ENCODE measurements at places on chromosomes 2 and 18. TPM values are rescaled to one million over a fixed set of nuclear protein-coding genes. Genes with fewer than 3 reads are reported as not detected.

The C2orf15 gene
- total RNA-seq, result not detected

The ABCG8 gene
- total RNA-seq, result 0.16 TPM

The CDH7 gene
- not detected for total RNA-seq

The MOCOS gene
- 6.0 TPM for total RNA-seq

The ABCG5 gene
- total RNA-seq, result not detected

DNA sequence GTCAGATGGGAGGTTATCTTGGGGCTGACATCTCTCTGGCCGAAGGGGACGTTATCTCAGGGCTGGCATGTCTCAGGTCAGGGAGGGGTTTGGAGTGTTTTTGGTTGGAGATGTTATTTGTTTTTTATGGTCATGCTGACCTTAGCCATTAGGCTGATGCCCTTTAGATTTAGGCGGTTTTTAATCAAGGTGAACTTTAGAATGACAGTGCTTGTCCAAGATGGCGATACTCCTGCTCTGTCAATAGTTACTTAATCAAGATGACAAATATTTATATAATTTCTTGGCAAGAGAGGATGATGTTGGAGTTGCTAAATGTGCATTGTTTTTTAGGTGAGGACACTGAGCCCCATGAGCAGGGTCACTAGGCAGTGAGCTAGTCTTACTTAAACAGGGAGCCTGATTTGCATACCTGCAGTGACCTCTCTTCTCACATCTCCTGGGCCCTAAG, 34.5 kb downstream of the MERTK start:
- no peak for DNase-seq

The SULT1C2 gene
- total RNA-seq, result not detected

The IL1R1 gene
- 260 TPM for total RNA-seq

The FKBP7 gene
- total RNA-seq, result 14.7 TPM

DNA sequence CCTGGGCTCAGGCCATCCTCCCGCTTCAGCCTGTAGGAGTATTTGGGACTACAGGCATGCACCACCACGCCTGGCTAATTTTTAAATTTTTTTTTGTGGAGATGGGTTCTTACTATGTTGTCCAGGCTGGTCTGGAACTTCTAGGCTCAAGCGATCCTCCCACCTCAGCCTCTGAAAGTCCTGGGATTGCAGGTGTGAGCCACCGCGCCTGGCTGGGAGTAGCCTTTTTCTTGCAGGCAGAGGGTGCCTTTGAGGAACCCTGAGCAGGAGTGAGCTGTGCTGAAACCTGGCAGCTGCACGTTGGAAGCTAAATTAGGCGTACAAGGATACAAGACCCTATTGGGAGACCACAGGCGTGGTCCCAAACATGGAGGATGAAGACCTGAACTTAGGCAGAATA, 8.0 kb downstream of the CTDSP1 start:
- DNase-seq, result no peak

- no peak for DNase-seq
These were observed 29.4 kb downstream of the MAP4K3 start for GRCh38 chr2:39407516-39408296.

The TGFBRAP1 gene
- total RNA-seq, result 23.2 TPM

The FLACC1 gene
- total RNA-seq, result 1.6 TPM

The CNGA3 gene
- 0.47 TPM for total RNA-seq

DNA sequence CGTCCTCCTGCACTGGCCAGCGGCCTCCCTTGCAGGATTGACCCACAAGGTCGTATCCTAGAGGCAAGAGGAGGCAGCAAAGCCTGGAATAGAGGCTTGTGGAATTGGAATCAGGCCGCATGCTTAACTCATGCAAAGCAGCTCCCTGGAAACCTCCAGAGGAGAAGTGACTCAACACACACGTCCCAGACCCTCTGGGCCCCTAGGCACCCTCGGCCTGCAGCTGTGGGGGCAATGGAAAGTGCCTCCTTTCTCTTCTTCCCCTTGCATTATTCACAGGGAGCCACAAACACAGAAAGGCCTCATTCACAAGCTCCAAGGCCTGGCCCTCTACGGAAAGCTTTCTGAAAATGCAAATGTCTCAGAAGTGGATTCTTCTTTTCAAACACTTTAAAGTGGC, 19.6 kb downstream of the SPATA3 start:
- no peak for DNase-seq

- DNase-seq, result no peak
These were observed 86.5 kb downstream of the UXS1 start for GRCh38 chr2:106107509-106108131.

DNA sequence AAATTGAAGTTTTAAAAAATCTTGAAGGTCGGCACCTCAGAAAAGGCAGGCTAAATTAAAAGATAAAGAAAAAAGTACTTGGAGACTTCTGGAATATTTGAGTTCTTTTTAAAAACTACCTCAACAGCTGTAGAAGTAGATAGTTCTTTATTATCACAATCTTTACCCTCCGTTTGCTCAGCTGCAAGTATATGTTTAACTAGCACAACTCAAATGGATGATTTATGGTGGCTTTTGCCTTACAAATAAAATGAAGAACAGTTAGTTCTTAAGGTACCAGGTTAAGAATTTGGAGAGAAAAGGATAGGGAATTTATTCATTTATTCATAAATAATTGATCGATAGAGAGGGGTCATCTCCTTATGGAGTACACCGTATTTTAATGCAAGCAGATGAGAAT, 237.6 kb upstream of the FOSL2 start:
- no peak for DNase-seq

- no peak for DNase-seq
These were observed 27.7 kb downstream of the KLHL29 start for GRCh38 chr2:23412556-23413155.

GRCh38 chr2:218367415-218368149, 10.9 kb downstream of the CATIP start:
- DNase-seq, result peak; percentile 45

DNA sequence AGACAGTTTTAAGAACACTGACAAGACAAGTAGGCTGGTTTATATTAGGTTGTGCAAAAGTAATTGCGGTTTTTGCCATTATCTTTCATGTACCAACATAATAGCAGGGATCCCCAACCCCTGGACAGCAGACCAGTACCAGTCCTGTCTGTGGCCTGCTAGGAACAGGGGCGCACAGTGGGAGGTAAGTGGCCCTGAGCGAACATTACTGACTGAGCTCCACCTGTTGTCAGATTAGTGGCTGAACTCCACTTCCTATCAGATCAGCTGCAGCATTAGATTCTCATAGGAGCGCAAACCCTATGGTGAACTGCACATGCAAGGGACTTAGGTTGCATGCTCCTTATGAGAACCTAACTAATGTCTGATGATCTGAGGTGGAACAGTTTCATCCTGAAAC, 921.9 kb downstream of the CCDC85A start:
- DNase-seq, result no peak

- DNase-seq, result no peak
These were observed 34.0 kb downstream of the RDH14 start for GRCh38 chr2:18526429-18526828.

GRCh38 chr2:102278720-102279390, 32.5 kb upstream of the IL1RL1 start:
- DNase-seq, result no peak

DNA sequence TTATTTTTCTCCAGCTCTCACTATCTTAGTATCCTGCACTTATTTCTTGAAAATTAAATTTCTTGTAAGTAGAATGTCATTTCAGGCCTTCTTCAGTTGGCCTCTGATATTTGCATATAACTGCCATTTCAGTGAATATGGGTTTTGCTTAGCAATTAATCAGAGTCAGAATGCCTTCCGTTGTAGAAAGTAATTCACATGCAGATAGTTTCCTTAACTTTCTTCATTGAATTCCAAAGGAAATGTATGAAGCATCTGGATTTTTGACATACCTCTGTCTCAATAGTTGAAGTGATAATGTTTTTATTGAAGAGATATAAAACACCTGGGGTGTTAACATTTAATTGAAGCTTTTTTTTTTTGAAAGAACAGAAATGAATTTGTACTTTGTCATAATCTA, 914.1 kb upstream of the NXPH2 start:
- no peak for DNase-seq

DNA sequence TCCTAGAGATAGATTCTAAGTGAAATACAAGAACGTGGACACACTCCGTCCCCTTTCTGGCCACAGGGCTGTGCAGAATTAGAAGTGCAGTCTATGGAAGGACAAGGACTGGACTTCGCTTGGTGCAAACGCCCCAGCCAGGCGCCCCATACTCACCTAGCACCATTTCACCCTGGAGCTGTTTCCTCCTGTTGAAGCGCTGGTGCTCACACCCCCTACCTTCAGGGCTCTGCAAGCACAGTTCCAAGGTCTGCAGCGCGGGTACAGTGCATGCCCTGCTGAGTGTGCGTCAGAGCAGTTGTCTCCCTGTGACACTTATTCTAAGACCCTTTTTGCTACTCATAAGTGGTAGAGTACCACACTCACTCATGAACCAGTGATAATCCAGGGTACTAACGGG, 3.0 kb downstream of the HPCAL1 start:
- DNase-seq, result no peak

The C2orf81 gene
- total RNA-seq, result 0.82 TPM

DNA sequence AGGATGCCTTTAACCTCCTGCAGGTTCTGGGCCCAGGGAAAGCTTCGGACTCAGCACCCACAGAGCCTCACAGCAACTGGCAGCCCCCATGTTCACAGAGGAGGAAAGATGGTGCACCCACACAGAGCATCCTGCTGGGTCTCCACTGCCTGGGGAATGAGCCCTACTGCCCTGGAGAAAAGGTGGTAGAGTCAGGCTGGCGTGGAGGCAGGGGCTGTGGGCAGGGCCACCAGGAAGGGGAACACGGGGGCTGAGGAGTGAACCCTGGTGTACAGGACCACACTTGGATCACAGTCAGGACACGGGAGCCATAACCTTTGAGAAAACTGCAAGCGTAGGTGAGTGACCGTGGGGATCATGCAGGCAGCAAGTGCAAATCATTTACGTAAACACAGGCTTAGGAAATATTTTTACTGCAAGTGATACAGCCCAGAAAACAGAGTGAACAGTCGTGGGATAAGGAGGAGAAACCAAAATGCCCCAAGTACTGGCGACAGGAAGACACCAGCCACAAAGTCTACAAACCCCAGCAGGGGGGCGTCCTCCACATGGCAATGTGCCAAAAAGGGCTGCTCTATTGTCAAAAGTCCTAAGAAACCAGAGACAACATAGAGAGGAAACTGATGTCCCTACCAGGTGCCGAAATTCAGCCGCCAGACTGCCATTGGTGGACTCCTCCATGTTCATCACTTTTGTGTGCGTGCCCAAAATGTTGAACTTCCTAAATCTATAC, 27.6 kb downstream of the STAT1 start:
- no peak for DNase-seq

GRCh38 chr2:148829618-148830017, 45.4 kb upstream of the KIF5C start:
- no peak for DNase-seq

The CDH19 gene
- total RNA-seq, result 3.4 TPM

The CCDC142 gene
- total RNA-seq, result 31.4 TPM

GRCh38 chr2:127656569-127657231, 10.7 kb downstream of the GPR17 start:
- no peak for DNase-seq

The MEP1B gene
- total RNA-seq, result not detected

DNA sequence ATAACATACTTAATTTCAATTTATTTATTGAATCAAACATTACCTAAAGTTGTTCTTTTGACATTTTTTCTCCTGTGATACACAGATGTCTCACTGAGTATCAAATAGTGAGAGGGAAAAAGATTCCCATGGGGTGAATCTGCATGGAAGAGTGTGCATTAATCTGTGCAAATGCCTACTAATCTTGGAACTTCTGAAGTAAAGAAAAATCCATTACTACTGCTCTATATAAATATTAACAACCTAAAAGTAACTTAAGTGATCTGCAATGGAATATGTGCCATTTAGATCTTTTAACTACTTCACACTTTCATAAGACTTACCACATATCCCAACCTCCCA, 125.5 kb downstream of the PLCL1 start:
- no peak for DNase-seq

DNA sequence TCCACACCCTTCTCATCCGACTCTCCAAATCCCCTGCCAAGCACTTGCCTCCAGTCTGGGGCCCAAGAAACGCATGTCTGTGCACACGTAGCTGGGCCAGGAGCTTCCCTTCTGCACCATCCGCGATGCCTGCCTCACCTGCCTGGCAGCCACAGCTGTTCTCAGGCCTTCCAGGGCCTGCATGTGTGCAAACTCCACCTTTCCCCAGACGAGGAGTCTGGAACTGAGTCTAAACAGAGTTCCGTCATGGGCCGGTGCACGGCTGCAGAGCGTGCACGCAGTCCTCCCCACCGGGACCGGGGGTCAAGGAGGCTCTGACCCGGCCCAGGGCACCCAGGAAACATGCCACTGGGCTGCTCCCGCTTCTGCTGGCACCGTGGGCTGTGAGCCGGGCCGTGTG, 66.8 kb upstream of the SALL3 start:
- no peak for DNase-seq

DNA sequence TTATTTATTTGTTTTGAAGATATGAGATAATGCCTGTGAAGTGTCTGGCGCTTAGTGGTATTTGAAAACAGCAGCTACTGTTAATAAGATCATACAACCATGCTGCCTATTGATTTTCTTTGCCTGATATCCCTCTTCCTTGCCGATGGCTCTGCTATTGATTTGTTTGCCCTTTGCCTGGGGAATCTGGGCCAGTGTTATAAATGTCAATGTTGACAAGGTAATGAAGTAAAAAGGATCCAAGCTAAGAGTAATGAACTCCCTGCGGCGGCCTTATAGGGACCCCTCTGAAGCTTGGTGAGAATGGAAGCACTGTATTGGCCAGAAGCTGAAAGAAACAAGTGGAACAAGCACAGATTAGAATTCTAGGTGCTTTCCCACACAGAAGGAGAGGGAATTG, 854.6 kb downstream of the CNTNAP5 start:
- DNase-seq, result no peak

The DOK6 gene
- total RNA-seq, result 0.19 TPM

The INHBB gene
- 59.8 TPM for total RNA-seq

The NR4A2 gene
- total RNA-seq, result 178 TPM

The LAMA3 gene
- 54.0 TPM for total RNA-seq

Data from omental fat pad (tissue), 4 donors.